ENCODE measurements at places on chromosomes 1 and 21.

DNA sequence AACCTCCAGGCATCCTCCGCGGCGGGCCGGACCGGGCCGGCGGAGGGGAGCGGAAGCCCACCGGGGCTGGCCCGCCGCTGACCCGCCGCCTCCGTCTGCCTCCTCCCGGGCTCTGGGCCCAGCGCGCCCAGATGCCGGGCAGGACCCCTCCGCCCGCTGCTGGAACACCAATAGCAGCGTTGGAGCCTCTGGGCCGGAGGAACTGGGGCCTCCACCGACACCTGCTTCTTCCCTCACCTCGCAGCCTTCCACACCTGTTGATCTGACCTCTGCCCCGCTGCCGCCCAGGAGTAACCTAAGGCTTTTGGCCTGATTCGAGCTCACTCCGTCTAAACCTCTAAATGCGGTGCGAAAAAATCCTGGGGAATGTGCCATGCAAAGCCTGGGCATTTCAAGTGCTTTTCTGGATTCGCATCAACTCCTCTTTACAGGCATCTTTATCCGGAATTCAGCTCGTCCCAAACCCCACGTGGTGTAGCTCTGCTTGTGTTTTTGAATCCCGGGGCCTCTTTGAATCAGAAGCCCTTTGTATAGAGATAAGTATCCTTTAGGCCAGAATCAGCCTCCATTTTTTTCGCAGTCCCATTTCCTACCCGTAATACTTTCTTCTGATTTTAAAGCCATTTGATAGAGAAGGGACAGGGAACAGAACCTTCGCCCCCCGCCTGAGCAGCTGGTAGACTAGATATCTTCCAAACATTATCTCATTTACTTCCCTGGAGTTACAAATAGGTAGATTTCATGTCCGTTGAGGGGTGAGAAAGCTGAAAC is 680 bp upstream of the CNN3 start:
- no peak for DNase-seq

GRCh38 chr1:226624526-226624925 is 76.0 kb downstream of the STUM start:
- no peak for DNase-seq

GRCh38 chr1:54810153-54810942 is 9.2 kb upstream of the TTC22 start:
- peak; percentile 82 for DNase-seq

- no peak for DNase-seq
These were observed 272.7 kb downstream of the TRABD2B start for GRCh38 chr1:47724432-47724999.

- no peak for DNase-seq
These were observed 9.2 kb downstream of the NR5A2 start for GRCh38 chr1:200036619-200037270.

- peak; percentile 22 for DNase-seq
These were observed 22.6 kb upstream of the UAP1 start for GRCh38 chr1:162538815-162539431.

DNA sequence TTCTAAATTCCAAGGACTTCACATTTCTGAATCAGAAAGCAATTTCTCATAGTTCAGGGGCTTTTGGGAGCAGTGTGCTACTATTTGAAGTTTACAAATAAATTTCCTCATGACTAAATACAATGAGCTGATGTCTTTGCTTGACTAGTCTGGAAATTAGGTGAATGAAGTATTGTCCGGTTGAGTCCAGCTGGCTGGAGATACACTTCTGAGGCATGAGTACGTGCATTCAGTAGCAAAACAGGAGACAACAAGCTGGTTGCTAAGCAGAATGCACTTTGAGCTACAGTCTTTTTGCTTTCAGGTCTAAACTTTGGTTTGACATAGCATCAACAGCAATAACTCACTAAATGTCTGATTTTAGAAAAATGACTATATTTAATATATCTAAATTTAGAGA is 27.1 kb downstream of the ZNHIT6 start:
- no peak for DNase-seq

GRCh38 chr21:14630556-14631069 is 84.5 kb upstream of the SAMSN1 start:
- peak; percentile 80 for DNase-seq

DNA sequence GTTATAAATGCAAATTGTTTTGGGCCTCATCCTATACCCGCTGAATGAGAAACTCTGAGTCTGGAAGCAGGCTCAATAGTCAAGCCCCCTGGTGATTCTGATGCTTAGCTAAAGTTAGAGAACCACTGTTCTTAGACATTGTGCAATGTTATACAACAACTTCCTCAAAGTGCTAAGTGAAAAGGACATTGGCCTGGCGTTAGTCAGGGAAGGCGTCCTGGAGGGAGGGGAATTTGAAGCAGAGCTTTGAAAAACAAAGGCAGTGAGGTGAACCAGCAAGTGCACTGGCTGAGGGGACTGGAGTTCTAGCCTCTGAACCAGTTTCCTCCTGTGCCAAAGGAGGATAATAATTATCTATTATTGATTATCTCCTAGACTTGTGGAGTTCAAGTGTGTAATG is 5.1 kb downstream of the CD1D start:
- peak; percentile 49 for DNase-seq

GRCh38 chr21:27953340-27954045 is 986.6 kb upstream of the ADAMTS5 start:
- peak; percentile 69 for DNase-seq

DNA sequence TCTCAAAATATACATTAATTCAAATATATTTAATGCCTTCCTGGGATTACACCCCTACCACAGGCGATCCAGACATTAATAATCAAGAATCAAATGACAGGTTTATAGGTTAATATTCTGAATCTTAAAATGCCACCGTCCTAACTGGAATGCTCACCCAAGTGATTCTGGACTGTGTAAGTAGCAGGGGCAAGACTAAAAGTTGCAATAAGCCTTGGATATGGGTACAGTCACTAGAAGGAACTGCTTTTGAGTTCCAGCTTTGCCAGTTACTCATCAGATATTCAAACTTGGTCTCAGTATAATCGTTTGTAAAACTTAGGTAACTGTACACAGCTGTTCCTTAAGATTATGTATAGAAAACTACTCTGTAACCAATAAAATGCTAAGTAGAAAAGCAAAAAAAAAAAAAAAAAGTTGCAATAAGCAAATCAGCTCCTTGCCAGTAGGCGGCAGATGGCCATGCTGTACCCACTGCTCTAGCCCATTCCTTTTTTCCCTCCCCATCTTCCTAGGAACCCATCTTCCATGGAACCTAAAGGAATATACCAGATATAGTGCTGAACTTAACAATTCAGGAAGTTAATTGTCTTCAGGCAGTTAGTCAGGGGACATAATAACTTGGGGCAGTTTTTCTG is 10.5 kb downstream of the RO60 start:
- DNase-seq = peak; percentile 81

GRCh38 chr1:98887507-98887906 is 117.2 kb downstream of the PLPPR5 start:
- DNase-seq = no peak

DNA sequence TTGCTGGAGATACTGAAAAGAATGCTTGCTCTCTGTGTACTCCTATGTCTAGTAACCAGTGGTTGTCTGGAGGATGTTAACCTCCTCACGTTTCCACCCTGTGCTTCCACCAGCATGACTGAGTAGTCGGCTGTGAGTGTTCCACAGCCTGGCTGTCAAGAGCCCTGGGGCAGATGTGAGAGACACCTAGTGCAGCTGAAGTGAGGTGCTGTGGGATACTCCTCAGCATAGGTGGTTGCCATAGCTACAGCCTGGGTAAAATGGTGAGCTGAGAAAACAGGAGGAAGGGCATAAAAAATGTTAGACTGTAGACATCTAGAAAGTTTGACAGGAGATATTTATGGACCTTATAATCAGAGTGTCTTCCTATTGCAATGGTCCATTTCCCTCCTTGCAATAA is 15.8 kb downstream of the IVL start:
- DNase-seq = no peak

DNA sequence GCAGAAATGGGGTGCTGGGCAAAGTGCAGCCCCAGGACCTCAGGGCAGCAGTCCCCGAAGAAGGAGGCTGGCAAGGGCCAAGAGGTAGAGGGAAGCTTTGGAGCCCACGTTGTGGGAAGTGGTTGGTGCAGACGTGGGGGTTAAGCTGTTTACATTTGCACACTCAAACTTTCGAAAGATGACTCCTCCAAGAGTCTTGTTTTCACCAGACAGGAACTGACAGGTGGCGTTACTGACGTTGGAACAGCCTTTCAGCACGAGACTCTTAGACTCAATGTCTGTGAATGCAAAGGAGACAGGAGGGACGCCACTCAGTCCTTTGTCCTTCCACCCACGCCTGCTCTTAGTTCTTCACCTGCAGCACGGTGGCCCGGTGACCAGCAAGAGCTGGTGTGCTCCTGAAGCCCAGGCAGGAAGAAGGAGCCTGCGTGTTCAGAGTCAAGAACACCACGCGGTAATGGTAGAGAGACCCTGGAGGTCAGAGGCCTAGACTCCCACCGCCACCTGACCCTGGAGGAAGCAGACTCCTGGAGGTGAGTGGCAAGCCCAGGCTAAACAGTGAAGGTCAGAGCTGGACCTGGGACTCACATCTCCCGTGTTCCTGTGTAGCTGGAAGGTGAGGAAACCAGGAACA is 15.9 kb downstream of the LYPD8 start:
- no peak for DNase-seq

GRCh38 chr1:3660704-3661103 is 8.4 kb downstream of the TP73 start:
- peak; percentile 9 for DNase-seq

DNA sequence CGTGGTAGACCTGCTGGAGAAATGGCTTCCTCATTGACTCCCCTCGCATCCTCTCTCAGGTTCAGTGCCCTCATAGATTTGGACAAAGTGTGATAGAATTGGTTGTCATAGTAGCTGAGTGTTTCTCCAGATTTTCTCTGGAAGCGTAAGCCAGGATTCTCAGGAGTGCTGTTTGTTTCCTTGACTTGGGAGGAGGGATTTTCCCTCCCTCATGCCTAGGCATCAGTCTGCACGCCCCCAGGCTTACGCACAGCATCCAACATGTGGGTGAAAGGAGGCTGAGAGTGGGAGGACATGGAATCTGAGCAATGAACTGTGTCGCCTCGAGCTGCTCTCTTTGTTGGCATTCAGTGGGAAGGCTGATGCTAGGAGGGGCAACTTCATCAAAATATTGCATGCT is 503.5 kb downstream of the LTN1 start:
- no peak for DNase-seq

DNA sequence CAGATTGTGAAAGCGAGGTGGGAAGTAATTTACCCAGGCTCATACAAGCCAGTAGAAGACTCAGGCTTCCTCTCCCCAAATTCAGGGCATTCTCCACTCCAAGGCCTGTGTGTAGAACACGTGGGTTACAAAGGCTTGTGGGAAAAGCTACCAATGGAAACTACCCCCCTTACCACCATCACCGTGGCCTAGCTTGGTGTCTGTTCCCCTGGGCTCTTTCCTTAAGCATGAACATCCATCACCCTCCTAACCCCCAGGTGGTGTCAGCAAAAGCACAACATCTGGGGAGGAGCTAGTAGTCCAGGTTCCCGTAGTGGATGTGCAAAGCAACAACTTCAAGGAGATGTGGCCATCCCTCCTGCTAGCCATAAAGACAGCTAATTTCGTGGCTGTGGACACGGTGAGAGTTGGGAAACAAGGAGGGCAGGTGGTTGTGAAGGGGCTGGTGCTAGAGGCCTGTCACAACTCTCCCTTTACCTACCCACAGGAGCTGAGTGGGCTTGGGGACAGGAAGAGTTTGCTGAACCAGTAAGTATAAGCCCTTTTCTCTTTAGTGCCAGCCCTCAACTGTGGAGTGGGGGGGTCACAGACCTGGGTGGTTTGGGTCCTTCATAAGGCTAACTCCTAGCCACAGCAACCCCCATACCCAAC is 701 bp upstream of the MUTYH start:
- DNase-seq = peak; percentile 52

DNA sequence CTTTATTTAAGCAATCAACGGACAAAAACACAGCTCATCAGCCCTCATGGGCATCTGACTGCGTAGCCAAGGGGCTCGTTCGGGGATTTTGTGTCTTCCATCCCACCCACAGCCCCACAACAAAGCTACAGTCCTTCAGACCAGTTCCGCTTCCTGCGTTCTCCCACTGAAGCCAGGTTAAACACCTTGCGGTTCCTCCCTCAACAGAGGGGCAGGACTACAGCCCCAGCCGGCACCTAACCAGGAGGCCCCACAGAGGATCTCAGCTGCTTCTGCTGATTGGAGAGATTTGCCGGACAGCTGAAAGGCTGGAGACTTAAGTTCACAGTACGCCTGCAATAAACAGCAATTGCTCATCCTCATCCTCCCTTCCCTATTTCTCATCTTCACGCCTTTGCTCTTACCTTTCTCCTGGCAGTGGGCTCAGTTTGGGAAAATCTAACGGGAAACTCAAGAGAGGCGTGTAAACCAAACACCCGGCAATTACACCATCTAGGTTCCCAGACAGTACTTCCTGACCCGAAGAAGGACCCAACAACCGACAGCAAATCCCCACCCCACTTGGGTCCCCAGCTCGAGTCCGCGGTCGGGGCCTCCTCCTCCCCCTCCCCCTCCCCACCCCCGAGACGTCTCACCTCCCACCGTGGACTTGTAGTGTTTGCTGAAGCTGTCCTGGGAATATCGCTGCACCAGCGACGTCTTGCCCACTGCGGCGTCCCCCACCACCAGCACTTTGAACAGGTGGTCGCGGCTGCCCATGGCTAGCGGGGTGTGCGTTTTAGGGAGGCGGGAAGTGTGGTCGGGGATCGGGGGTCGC is 876 bp downstream of the RAB29 start:
- peak; percentile 31 for DNase-seq

DNA sequence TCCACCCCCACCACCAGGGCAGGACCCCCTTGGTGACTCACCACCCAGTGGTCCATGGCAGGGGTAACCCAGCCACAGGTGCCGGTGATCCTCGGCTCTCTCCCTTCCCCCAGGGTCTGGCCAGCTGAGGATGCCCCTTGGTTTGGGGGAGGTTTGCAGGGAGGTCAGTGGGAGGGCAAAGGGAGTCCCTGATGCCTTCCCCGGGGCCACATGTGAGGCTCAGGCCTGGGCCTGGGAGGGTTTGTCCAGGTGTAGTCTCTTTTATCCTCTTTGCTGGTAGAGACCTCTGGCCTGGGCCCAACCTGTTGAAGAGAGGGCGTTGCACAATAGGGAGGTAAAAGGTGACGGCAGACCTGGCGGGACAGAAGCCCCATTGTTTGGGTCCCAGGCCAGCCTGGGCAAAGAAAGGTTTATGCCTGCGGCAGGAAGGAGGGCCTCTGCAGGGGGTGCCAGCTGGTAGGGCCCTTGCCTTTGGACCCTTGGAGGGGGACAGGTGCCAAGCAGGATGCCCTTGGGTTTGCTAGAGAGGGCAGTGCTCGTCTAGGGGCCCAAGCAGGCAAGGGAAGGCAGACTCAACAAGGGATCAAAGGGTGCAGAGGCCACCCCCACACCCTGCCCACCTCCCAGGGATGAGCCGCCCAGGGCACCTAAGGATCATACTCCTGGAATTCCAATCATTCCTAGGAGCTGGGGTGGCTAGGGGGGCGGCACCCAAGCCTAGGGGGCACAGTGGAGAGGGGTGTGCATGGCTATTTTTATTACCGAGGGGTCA is 760 bp upstream of the TINAGL1 start:
- no peak for DNase-seq

Data from OCI-M1 (cell line).